ENCODE measurements at places on chromosomes 13 and 19. TPM values are rescaled to one million over a fixed set of nuclear protein-coding genes. Genes with fewer than 3 reads are reported as not detected.

DNA sequence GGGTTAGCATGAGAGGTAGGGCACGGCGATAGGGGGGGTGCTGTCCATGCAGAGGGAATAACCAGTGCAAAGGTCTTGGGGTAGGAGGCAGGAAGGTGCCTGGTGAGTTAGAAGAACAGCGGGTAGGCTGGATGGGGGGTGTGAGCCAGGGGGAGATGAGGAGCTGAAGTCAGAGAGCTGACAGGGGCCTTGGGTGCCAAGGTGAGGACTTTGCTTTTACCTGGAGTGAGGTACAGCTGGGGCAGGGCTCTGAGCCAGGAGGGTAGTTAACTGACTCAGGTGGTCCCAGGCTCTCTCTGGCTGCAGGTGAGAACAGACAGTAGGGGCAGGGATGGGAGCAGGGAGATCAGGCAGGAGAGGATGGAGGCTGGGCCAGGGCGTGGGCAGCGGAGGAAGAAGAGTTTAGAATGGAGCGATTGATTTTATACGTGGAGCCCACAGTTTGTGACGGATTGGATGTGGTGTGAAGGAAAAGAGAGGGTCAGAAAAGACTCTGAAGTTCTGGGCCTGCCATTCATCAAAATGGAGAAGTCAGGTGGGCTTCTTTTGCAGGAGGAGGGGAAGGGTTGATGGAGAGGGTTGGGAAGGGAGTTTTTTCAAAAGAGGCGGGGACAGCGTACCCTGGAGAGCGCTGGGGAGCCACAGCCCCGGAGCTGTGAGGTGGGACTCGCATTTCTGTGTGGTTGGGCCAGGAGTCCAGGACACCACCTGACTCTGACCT, 1.2 kb upstream of the GRAMD1A start:
- DNase-seq, result peak; percentile 54

- no peak for DNase-seq
Measured at GRCh38 chr19:18620902-18621301, 8.2 kb downstream of the TMEM59L start.

DNA sequence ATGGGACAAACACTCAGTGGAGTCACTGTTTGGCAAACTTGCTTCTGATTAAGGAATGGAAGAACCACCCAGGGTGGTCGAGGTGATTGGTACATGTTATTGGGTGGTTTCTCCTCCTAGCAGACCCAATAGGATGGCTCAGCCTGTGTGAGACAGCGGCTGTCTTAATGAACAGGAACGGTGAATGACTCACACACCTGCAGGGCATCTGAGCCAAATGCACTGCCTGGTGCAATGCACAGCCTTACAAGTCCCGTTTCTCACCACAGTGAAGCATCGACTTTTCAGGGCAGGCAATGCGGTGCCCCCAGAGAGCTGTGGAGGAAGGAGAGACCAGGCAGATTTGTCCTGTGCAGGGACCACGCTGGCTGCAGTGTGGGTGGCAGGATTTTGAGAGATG, 238.5 kb downstream of the FGF9 start:
- no peak for DNase-seq

The PSG2 gene
- total RNA-seq, result not detected

GRCh38 chr13:34647379-34648150, 294.5 kb upstream of the NBEA start:
- no peak for DNase-seq

DNA sequence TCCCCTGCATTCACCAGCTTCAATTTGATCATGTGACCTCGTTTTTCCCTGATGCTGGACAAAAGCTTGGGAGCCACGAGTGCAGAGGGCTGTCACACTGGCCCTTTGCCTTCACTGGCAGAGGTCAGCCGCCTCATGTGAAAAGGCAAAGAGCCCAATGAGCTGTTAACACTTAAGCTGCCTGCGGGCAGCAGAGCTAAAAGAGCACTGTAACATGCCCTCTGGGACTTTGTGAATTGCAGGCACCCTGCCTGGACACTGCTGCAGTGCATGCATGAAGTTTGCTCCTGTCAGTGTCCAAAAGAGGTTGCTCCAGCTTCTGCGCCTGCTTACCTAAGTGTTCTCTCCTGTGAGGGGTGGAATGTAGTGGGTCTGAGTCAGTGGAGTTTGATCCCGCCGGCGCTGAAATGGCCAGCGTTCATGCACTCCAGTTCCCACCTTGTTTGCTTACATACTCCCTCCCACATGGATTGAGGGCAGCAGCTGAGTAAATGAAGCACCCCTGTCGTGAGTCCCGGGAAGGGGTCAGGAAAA, 193.7 kb downstream of the RFC3 start:
- DNase-seq, result no peak

DNA sequence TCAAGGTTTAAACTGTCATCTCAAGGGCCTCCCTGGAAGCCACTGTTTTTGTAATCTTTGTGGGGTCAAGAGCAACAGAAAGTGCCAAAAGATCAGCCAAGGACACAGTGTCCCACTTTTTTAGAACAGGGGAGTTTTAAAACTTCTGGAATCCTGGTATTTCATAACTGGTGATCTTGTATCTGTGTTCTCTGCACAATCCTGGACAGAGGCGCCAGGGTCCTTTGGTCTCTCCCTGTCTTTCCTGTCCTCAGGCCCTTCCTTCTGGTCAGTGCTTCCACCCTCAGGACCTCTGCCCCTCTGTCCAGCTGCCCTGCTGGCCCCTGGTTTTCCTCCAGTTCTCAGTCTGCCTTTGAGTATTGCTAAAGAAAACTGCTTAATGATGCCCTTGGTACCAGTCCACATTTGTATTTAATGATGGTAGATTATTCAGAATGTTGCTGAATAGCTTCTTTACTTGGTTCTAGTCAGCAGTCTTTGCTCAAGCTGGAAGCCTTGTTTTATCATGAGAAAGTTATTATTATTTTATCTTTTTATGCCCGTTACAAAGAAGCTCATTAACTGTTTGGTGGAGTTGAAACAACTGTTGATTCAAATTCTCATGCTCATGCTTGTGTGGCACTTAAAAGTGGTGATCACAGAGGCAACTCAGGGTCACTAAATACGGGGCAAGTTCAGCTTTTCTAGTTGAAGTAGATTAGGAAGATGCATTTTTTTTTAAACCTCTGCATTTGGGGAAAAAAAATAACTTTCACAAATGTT, 47.5 kb downstream of the WASF3 start:
- peak; percentile 75 for DNase-seq

DNA sequence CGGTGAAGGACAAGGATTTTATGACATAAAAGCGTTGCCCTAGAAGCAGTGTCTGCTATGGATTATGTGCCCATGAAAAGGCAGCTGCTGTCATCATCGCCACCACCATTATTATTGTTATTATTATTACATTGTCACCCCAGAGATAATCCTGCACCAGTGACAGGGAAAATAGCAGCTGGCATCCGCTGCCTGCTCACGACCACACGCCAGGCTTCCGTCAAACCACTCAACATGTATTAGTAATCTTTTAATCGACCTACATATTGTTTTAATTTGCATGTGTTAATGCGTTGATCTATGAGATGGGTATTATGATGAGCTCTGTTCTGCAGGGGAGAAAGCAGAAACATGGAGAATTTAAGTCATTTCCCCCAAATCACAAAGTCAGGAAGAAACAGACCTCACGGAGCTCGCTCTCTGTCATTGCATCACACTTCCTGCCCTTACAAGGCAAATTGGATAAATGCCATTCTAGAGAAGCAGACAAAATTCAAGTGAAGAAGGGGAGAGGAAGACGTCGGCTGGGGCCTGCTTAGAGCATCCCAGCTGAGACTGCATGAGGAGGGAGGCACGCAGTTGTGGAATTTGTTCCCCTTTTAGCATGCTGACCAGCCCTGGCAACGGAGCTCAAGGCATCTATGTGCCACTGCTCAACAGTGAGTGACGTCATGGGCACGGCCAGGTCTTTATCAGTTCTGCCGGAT, at the start of gene FFAR3:
FFAR3 (plus strand) TSS at position 594 of the 707 bp plus-strand sequence. CDS start 431 bp downstream, outside the sequence.
- no peak for DNase-seq

The GGN gene
- not detected for total RNA-seq

DNA sequence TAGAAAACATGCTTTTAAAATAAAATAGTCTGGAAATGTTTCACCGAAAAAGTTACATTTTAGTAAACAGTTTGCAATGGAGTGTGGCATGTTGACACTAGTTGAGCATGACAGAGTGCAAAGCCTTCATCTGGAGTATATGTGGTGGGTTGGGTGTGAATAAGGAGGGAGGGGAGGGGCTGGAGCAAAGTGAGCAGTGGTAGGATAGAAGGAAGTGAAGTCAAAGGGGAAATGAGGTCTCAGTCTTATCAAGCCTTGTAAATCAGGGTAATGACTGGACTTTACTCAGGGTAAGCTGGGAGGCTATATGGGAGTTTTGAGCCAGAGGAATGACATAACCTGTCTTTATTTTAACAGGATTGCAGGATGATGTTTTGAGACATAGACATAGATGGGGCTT, 222.8 kb downstream of the PCDH20 start:
- no peak for DNase-seq

DNA sequence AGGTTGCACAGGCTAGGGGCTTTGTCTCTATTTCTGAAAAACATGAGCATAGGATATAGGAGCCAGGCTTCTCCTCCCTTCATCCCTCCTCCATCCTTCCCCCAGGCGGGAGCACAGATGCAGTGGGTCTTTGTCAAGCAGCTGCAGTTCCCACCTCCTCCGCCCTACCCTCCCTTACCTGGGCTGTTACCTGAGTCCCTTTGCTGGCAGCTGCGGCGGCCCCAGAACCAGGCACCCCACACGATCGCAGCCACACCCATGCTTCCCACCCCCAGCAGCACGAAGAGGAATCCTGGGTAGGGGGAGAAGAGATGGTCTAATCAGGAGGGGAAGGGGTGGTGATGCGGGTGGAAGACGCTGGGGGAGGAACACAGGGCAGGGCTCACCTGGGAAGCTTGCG, 7.8 kb downstream of the TMIGD2 start:
- no peak for DNase-seq

The KCNK6 gene
- 29.3 TPM for total RNA-seq

DNA sequence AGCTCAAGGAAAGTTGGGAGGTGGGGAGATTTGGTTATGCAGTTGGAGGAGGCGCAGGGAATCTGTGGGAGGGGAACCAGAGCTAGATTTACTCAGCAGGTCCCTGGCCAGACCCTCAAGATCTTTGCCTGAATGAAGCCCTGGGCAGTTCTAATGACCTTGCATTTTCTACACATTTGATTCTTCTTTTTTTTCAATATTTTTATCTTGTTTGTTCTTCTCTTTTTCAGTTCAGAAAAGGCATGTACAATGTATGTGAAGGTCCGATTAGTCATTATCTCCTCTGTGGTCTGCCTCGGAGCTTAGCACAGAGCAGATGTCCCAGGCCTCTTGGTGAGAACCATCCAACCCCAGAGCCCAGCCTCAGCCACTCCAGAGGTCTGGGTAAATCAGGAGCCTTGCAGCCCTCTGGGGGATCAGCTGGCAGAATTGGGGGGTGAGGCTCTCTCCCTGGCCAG, 24.2 kb downstream of the SERP2 start:
- no peak for DNase-seq

- DNase-seq, result no peak
Measured at GRCh38 chr19:35060160-35060855, 18.8 kb downstream of the HPN start.

The IRS2 gene
- 32.1 TPM for total RNA-seq

GRCh38 chr19:15266683-15267082, 34.4 kb upstream of the EPHX3 start:
- no peak for DNase-seq

GRCh38 chr13:38417727-38418126, 68.1 kb downstream of the UFM1 start:
- DNase-seq, result no peak

DNA sequence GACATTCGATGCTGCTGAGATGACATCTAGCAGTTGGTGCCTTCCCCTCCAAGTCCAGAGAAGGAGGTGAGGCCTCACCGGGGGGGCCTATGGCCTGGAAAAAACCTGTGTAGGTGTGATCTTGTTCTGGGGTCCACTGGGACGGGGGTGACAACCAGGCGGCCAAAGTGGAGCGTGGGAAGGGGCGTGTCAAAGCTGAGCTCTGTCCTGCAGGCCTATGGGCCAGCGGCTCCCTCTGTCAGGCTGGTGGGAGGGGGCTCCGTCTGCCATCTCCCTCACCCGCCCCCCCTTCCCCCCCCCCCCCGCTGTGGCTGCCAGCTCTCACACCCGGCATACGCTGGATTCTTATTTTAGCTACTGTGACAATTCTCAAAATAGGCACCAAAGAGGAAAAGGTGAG, 56.7 kb upstream of the UQCRFS1 start:
- no peak for DNase-seq

DNA sequence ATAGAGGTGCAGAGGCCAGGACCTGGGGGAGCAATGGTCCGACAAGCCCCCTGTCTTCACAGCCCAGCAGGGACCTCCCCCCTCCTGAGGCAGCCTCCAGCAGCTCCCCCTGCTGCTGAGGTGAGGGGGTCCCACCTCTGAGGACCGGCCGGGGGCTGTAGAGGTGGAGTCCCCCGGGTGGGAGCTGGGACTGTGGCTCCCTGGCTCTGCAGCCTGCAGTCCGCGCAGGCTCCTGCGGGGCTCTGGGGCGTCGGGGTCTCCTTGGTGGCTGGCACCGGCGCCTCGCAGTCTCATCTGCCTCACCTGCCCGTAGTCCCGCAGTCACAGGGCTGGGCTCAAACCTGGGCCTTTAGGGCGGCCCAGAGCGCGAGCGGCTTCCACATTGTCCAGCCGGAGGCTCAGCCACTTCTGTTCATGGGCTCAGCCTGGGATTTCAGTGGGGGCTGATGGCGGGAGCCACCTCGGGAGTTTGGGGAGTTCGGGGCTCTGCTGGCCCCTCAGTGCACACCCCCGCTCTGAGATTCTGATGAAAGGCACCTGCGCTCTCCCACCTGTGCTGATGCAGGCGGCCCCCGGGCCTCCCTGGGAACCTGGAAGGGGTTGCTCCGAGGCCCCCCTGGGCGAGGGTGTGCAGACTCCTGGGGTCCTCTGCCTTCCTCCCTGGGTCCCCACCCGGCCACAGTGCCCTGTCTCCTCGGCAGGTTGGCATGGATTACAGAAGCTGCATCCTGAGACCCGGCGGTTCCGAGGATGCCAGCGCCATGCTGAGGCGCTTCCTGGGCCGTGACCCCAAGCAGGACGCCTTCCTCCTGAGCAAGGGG, 7.0 kb upstream of the ZNF554 start:
- no peak for DNase-seq

The ZNF155 gene
- total RNA-seq, result 13.2 TPM

The ZIC2 gene
- total RNA-seq, result 0.36 TPM

GRCh38 chr19:3949997-3950859, 17.4 kb downstream of the NMRK2 start:
- no peak for DNase-seq

GRCh38 chr13:46603165-46603603, 50.2 kb downstream of the LRCH1 start:
- no peak for DNase-seq

GRCh38 chr19:47391510-47392223, 27.7 kb downstream of the MEIS3 start:
- peak; percentile 46 for DNase-seq

DNA sequence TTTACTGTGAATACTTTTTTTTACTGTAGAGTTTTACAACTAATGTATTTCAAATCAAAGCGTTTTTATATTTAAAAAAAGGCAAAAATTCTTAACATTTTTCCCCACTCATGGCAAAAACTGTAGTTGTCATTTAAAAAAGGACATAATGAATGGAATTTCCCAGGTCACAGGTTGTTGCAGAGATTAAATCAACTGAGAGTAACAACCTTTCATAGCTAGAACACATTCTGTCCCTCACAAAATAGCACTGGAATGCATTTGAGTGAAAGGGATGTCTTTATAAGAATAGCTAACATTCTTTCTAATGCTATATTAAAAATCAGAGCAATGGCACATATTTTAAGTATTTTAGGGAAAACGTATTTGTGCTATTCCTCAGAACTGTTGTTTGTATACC, 1393.3 kb upstream of the ATXN8OS start:
- DNase-seq, result no peak

The PRRG2 gene
- not detected for total RNA-seq
